ENCODE measurements at places on chromosomes 6 and 20.

GRCh38 chr6:128131036-128131435 lies 230.2 kb upstream of the THEMIS start:
- no peak for DNase-seq

DNA sequence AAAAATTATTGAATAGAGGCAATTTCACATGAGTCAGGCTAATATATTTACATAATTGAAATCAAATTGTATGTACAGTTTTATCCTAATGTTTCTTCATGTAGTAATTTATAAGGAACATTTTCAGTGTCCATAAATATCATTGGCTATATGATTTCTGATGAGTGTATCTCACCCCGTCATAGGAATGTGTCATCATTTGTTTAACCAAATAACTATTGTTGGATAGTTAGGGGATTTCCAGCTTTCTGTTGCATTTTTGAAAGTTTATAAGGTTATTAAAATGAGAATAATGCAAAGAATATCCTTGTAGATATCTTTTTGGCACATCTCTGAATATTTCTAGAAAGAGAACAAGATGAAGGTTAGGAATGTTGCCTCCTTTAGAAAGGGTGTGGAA lies 39.0 kb downstream of the SYTL3 start:
- DNase-seq = no peak

- DNase-seq = no peak
These were observed 37.4 kb downstream of the GCNT2 start for GRCh38 chr6:10558565-10558964.

DNA sequence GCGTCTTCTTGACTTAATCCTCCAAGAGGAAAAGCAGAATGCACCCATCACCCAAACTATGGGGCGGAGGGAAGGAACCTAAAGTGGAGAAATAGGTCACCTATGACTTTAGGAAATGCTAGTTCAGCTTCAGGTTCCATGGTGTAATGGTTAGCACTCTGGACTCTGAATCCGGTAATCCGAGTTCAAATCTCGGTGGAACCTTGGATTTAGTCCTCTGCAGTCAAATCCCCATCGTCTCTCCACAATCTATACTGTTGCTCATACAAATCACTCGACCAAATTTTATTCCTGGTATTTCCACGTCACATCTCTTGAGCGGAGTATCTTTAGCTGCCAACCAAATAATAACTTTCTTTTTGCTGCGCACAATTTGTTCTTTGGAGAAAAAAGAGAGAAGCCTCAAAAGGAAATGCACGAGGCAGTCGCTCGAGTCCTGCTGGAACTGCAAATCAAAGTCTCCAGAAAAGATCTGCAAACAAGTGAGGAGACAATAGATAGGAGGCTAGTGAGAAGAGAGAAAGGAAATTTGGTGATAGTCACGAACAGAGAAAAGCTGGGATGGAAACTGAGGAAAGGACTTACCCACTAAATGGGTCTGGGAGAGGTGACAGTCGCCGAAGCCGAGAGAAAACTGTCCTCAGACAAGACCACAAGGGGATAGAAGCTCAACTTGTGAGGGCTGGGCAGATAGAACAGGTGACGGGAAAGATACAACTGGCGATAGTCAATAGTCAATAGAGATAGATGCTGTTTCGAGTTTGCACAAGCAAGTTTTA lies 16.6 kb downstream of the POM121L2 start:
- no peak for DNase-seq

- DNase-seq = no peak
These were observed 226.8 kb downstream of the C6orf118 start for GRCh38 chr6:165082636-165083035.

- no peak for DNase-seq
These were observed 564.0 kb upstream of the JARID2 start for GRCh38 chr6:14681699-14682487.

- DNase-seq = no peak
These were observed 33.6 kb downstream of the TMX4 start for GRCh38 chr20:7985916-7986315.

- no peak for DNase-seq
These were observed at the start of gene LIN28B for GRCh38 chr6:104956731-104957294. Gene LIN28B (plus strand): TSS chr6:104957107. CDS start chr6:104957251, 144 bp downstream.

Data from Jurkat, Clone E6-1 (cell line).